Iris pigment epithelial cell (primary cell): ENCODE measurements at places on chromosomes 2 and 18.

GRCh38 chr18:39007031-39007902 is 1441.7 kb upstream of the CELF4 start:
- DNase-seq = no peak

DNA sequence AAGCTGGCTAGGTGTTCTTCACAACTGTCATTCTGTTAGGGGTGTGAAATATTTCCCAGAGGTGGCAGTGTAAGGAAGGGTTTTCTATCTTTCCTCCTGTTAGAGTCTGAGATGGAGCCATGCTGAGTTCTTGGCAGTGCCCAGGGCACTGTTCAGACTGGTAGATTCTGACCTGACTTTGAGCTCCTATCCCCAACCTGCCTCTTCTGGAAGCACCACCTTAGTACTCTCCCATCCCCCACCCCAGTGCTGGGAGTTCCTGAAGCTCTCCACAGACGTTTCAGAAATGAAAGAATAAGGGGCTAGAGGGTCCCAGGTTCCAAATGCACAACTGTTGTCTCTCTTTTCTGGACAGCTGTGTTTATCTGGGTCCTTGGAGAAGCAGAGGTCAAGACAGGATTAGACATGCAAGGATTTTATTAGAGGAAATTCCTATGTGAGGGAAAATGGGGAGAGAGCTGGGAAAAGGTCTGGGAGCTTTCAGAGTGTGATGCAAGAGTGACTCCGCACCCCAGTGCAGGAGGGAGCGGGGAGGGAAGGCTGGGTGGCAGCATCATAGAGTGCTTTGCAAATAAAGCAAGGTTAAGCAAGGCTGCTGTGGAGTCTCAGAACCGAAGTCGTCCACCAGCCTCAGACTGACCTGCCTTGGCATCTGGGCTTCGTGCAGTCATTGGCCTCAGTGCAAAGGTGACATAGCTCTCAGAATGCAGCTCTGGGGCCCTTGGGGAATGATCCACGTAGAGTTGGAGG is 75.5 kb downstream of the SLC4A3 start:
- DNase-seq = no peak

DNA sequence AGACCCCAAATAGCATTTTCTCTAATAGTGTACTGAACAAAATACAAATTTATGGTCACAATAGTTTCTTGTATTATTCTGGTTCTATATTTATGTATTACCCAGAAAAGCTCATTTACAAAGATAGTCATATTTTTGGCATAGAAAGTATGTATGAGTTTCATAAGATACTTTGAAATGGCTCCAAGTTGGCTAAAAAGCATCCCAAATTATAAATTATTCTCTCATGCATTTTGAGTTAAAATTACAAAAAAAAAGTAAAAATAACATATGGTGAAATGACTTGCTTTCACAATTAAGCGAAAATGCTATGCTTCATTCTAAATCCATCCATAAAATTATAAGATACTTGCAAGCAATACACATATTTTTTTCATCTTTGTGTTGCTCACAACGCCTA is 530.7 kb downstream of the ZNF804A start:
- no peak for DNase-seq

GRCh38 chr18:31500051-31500688 is 2.2 kb downstream of the DSG2 start:
- no peak for DNase-seq

DNA sequence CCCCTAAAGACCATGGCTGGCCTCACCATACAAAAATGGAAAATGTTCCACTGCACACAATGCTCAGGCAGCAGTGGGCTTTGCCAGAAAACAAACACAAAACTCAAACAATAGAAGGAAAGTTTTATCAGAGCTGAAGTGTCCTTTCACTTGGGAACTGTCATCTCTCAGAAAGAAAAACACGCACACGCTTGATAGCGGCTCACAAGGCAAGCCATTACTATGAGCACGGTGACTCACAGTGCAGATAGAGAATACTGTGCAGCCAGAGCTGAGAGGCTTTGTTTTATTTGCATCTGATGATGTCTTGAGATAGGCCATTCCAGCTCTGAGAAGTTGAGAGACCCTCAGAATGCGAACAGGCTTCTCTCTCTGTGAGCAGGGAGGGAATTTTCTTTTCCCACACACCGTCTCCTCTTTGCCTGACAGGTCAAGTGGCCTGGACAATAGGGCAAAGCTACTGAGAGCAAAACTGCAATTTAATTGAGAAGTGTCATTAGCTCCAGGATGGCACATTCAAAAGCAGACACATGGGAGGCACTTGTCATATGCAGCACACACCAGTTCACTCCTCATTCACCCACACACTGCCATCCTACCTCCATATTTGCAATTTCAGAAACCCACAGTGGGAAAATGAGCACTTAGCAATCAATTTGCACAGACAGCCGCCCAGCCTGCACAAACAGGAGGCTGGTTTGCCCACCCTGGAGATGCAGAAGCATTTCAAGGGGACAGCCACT is 236.6 kb downstream of the SS18 start:
- DNase-seq = no peak

DNA sequence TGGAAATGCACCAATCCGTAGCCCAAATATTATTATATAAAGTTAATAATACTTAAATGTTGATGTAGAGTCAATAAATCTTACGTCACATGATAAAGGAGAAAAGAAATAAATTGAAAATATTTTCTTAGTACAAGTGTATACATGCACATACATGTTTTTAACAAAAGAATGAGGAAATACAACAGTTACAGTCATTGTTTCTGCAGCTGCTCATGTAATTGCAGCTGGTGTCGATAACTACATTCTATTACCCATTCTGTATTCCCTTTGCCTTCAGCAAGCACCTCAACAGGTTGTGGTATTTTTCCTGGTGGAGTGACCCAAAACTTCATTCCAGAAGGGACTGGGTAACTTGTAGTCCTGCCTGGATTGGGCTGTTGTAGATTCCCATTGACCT is 377.8 kb upstream of the FSIP2 start:
- DNase-seq = no peak

GRCh38 chr2:218691234-218691633 is 19.3 kb downstream of the STK36 start:
- peak; percentile 21 for DNase-seq

- DNase-seq = no peak
Observed at GRCh38 chr2:61920548-61920947, 15.1 kb downstream of the COMMD1 start.

DNA sequence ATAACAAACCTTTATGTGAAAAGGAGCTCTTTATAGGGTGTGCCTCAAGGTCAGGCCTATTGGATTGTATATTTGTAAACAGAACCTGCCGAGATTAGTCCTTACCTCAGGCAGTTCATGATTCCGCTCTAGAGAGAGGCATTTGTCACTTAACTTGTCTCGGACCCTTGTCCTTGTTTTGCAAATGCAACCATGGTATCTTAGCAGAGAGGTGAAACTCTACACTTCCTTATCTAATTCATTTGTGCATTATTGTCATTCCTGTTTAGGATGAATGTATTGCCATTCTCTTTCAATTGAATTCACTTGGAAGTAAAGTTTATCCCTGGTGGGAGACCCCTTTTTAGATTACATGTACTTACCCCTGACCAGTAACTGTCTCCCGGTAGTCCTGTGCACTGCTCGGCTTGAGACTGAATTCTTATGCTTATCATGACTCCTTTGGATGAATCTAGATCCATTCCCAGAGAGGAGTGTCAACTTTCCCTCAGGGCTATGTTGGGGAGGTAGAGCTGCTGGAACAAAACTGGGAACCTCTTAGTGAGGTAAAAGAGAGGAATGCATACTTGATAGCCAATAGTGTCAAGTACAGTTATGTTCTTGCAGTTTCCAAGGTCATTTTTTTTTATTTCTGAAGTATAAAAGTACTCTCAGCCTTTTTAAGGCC is 46.6 kb downstream of the SGPP2 start:
- DNase-seq = no peak

GRCh38 chr2:239903803-239904202 is 121.3 kb downstream of the NDUFA10 start:
- no peak for DNase-seq

DNA sequence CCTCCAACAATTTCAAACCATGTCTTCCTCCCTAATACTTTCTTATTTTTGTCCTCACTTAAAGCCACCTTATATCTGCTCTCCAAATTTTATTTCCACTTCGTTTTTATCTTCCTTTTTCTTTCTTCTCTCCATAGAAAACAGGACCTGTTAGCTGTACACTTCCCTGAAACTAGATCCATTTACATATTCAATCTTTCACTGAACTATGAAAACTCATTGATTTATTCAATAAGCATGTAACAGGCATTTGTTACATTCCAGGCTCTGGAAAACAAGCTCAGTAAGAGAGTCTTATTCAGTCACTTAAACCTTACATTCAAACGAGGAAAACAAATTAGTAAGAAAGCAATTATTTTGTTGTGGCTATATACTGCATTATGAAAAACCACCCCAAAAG is 1225.3 kb downstream of the SUCLG1 start:
- no peak for DNase-seq

DNA sequence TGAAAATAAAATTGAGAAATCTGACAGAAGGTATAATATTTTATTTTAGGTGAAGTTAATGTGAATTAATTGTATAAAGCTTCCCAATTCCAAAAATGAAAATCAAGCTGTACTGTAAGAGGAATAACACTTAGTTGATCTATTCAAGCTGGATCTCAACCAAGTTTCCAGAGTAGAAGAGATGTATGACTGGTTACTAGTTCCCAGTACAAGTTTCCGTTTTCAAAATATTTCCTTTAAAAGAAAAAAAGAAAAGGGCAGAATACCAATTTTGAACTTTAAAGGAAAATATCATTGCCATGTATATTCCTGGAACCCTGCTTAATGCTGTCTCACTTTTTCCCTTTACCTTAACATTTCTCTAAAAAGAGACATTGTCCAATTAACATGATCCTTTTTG is 308.5 kb downstream of the IRS1 start:
- no peak for DNase-seq

- DNase-seq = peak; percentile 46
Observed at GRCh38 chr2:223050900-223051504, 988 bp upstream of the KCNE4 start.

GRCh38 chr2:33873076-33873605 is 274.0 kb upstream of the FAM98A start:
- no peak for DNase-seq

DNA sequence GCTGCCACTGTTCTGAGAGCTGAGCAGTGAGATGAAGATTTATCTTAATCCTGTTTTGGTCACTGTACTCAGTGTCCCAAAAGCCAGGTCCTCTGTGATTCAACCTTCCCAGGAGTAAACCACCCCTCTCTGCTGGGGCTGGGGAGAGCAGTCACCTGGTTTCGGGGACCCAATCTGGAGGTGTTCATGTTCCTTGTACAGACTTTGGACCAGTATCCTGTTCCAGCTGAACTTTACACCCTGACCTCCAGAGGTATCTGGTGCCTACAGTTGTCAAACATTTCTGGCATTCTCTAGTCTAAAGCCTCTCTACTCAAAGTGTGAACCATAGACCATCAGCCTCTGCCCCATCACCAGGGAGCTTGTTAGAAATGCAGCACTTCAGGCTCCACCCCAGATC is 22.1 kb downstream of the CERS6 start:
- no peak for DNase-seq

DNA sequence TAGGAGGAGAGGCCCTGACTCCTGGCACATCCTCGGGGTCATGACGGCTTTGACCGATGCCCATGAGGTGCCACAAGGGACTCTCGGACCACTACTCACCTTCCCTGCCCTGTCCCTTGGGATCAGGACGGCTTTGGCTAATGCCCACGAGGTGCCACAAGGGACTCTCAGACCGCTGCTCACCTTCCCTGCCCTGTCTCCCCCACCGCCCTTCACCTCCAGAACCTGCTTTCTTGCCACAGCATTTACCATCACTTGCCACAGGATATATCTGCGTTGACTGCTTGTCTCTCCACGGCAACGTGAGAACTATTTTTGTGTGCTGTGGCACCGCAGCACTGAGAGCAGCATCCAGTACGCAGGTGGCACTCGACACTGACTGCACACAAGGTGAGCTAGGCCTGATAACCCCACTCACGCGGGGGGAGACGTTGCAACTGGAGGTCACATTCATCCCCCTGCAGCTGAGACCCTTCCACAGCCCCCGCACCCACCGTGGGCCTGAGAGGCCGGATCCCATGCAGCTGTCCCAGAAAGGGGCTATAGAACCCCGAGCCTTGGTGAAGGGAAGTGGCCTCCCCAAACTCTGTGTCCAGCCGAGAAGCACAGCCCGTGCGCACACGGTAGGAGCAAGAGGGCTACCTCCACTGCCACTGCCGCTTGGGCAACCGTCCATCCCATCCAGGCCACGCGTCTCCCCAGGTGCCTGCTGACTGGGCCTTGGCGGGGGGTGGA is 47.5 kb downstream of the ANO7 start:
- no peak for DNase-seq

GRCh38 chr2:109647636-109648035 is 33.5 kb downstream of the SOWAHC start:
- peak; percentile 55 for DNase-seq
